CD4-positive, alpha-beta T cell treated with Interleukin-15 for 1 hour (primary cell): ENCODE measurements at places on chromosomes 3 and 15.

DNA sequence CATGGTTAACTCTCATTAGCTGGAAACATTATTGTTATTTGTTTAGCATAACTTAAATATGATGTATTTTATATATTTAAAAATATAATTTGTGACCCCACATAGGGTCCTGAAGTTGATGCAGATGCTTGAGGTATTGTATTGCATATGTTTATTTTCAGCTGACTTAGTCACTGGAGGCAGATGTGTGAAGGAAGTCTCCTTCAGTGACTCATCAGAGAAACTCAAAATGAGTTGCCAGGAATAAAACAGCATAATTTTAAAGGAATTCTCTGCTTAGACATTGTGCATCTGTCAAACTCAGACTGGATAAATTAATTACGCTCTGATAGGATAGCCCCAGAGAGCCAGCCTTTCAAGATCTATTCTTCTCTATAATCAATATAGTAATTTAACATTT is 7.9 kb upstream of the OR4F6 start:
- DNase-seq: no peak

DNA sequence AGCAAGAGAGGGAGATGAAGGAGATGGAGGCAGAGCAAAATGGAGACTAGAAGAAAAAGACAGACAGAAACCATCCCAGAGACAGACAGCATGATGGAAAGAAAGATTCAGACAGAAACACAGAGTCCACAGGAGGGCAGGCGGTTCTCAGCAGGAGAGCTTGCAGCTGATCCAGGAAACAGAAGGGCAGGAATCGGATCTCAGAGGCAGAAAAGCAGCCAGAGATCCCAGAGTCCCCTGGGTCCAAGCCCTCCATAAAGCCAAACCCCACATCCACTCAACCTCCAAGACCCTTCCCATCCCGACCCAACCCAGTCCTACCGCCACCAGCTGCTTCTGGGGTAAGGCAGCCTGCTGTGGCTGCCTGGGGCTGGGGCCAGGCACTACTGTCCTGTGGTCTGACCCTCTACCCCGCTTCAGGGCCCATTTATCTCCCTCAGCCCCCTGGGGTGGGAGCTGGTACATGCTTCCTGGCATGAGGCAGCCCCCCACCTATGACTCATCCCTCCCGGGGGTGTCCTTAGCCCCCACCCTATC is at the start of gene UCN2:
Gene UCN2, minus strand, starts transcription at position 400 of the 537 bp plus-strand sequence. CDS start 657 bp downstream, outside the sequence.
- no peak for DNase-seq

DNA sequence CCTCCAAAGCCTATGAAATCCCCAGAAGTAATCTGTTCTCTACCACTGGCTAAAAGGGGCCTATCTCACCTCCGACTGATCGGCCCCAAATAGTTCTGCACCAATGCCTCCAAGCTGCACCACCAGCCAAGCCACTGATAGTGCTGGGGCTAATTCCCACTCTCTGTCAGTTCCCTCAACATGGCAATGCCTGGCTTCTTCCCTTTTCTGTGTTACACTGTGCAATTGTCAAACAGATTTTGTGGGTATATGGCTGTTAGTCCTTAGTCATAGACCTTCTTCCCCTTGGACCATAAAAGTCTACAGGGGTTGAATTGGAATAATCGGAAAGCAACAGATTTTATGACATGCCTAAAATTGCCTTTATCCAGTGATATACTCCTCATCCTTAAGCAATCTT is 9.3 kb upstream of the UBE2E2 start:
- DNase-seq: no peak

GRCh38 chr15:39585871-39586301 is 5.0 kb downstream of the THBS1 start:
- DNase-seq: no peak

DNA sequence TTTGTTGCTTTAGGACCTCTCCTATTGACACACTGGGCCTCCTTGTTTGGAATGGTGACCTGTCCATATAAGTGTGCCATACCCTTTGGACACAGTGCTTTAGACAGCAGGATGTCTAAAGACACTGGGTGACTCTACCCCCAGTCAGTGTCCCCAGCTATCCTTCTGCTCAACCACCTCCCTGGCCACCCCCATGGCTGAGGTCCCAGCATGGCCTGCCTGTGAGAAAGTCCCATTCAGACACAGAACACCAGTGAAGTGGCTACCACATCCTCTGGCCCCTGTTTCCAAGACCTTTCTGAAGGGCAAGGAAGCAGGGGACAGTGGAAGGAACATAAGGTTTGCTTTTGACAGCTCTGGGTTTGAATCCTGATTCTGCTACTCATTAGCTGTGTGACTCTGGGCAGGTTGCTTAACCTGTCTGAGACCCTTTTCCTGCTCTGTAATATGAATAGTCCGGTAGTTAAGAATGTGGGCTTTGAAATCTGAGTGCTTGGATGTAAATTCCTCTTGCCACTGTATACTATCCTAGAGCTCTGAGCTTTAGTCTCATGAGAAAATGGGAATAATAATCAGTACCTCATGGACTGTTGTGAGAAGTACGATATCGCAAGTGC is 6.3 kb upstream of the AP3S2 start:
- no peak for DNase-seq

GRCh38 chr3:161177991-161178390 is 43.1 kb upstream of the NMD3 start:
- no peak for DNase-seq

DNA sequence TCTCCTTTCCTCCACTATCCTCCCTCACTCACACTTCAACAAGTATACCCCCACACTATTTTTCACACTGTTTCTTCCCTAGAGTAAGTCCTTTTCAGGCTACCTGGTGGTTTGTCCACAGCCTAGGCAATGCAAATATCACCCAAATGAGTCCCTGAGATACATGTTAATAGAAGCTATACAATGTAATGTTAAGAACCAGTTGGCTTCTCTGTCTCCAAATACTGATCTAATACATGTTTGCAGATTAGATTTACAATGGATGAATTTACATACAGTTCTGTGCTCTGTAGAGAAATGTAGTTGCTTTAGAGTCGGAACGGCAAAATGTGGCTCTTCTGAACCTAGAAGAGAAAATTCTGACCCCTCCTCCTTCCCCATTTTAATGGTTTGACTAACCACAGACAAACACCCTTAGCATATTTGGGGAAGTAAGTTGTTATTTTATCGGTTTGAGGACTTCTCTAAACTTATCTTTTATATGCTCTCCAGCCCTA is 63.6 kb upstream of the MBNL1 start:
- DNase-seq: peak; percentile 18

DNA sequence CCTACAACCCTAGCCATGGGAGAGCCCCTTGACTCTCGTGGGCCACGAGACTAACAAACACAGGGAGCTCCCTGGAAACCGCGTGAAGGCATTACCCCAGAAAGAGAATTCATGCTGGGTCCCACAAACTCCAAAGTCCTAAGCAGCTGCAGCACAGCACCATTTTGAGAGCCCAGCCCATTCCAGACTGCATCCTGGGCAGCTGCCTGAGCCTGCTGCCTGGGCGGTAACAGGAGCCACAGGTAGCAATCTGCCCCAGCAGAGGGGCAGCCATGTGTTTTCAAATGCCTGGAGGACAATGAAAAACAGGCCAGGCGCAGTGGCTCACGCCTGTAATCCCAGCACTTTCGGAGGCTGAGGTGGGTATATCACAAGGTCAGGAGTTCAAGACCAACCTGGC is 62.9 kb upstream of the TBC1D23 start:
- DNase-seq: no peak

- no peak for DNase-seq
Observed at GRCh38 chr15:50710585-50710984, 24.0 kb upstream of the TRPM7 start.

GRCh38 chr3:106160396-106160795 is 291.6 kb upstream of the CBLB start:
- no peak for DNase-seq

- DNase-seq: no peak
Observed at GRCh38 chr3:13559764-13560525, 11.0 kb downstream of the FBLN2 start.

DNA sequence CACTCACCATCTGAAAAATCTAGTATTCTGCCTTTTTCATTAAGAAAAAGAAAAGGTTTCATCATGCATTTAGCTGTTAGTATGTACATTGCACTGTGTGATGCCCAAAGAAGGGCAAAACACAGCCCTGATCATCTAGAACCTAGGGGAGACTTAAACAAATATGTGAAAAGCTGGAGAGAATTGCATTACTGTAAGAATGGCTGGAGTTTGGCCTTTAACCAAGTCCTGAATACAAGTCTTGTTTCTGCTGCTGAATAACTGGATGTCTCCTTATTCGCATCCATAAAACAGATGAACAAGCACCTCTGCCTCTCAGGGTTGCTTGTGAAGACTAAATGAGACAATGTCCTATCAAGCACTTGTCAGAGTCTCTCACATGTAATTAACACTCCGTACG is 233.4 kb upstream of the LRTM1 start:
- DNase-seq: no peak

- DNase-seq: no peak
Observed at GRCh38 chr3:120622870-120623726, 27.0 kb downstream of the NDUFB4 start.

GRCh38 chr15:45449916-45450867 is 71.8 kb upstream of the GATM start:
- no peak for DNase-seq

- DNase-seq: no peak
Observed at GRCh38 chr15:33119273-33119672, 75.2 kb downstream of the FMN1 start.

DNA sequence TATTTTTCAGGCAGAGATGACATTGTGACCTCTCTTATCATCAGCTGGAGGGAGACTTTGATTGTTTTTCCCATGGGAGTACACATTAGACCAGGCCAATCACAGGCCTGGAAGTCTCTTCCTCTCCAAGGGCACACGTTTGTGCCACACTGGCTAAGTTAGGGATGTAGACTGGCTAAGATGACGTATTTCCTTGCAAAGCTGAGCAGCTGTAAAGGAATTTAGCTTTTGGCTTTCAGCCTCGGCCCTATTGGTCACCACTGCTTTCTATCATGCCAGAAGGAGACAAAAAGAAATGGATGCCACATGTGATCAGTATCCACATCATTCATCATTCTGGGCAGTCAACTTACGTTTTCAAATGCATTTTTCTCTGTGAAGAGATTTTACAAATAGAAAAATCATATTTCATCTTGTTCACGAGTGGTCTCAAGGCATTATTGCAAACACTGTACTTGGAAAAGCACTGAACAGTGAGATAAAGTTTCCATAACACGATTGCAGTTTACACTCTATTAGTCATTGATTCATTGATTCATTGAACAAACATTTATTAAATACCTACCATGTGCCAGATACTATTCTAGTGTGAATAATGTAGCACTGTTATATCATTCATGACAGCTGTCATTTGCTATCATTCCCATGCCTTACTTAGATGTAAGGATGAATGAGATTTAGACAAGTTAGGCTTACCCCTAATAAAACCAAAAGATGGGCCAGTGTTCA is 27.0 kb upstream of the RNF7 start:
- no peak for DNase-seq
